ENCODE measurements at places on chromosomes 3 and 15. TPM values are rescaled to one million over a fixed set of nuclear protein-coding genes. Genes with fewer than 3 reads are reported as not detected.

SLC12A1 gene
- not detected for total RNA-seq

ITPKA gene
- total RNA-seq, result 0.33 TPM

DNA sequence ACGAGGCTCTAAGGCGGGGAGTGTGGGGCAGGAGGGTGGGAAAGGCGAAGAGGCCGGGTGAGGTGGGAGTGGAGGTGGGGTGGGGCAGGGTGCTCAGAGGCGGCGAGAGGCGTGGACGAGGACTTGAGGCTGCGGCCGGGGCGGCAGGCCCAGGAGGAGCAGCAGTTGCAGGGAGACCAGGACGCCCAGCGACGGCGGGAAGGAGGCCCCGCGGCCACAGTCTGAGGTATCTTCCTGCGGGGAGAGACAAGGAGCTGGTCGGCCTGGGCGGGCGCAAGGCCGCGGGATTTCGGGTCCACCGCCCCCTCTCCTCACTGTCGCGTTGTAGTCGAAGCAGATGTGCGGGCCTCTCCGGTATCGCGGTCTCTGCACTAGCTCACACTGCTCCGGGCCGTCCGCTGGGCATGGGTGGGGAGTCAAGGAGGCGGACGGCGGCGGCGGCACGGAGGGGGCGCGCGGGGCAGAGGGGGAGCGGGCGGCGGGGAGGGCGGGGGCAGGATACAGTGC is 5.3 kb upstream of the TMEM115 start:
- DNase-seq, result no peak

ITGB5 gene
- 292 TPM for total RNA-seq

HCLS1 gene
- total RNA-seq, result 33.8 TPM

DNA sequence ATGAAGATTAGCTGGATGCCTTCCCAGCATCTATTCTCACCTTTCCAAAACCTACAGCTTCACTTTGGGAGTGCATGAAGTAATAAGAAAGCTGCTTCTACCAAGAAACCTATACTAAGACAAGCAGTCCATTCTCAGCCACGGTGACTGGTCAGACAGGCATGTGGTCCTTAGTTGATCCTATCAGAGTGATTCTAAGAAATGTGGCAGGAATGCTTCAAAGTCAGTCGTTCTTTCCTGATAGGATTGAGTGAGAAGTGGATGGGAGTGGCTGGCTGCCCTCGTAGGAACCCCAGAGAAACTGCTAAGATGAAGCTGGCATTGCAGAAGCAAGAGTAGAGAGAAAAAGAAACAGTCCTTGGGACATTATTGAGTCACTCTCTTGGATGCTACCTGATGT is 16.6 kb downstream of the FOXB1 start:
- DNase-seq, result no peak

CILP gene
- 43.4 TPM for total RNA-seq

WDR72 gene
- total RNA-seq, result not detected

ZNF620 gene
- 3.7 TPM for total RNA-seq

GRCh38 chr3:122268257-122269024 is 56.6 kb upstream of the CSTA start:
- no peak for DNase-seq

- DNase-seq, result peak; percentile 94
Observed at GRCh38 chr15:51077221-51078153, 17.2 kb downstream of the TNFAIP8L3 start.

- peak; percentile 47 for DNase-seq
Observed at GRCh38 chr15:67119238-67119846, 53.9 kb downstream of the SMAD3 start.

DNA sequence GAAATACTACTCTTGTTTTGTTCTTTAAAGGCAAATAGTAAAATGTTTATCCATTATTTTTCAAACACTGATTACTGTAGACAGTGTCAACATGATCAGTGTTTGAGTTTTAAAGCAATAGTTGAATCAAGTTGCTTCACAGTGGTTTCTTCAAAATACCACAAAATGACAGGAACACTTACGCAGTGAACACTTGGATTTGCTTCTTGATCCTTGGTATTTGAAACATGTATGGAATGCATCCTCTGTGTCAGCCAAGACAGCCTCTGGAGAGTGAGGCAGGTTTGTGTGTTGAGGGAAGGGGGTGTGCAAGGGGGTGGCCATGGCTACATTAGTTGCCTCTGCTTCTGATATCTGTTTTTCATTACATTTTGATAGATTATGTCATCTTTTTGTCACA is 413.0 kb downstream of the RBMS3 start:
- DNase-seq, result no peak

GRCh38 chr3:12560505-12561190 is 3.8 kb downstream of the MKRN2 start:
- DNase-seq, result no peak

- DNase-seq, result no peak
Observed at GRCh38 chr15:82231233-82231632, 31.3 kb downstream of the EFL1 start.

GRCh38 chr3:156675830-156676767 is 1.7 kb downstream of the TIPARP start:
- no peak for DNase-seq

GRCh38 chr3:37457378-37458065 is 283.1 kb upstream of the LRRFIP2 start:
- DNase-seq, result no peak

GRCh38 chr3:16494094-16494493 is 19.4 kb downstream of the RFTN1 start:
- DNase-seq, result no peak

DPP8 gene
- total RNA-seq, result 40.9 TPM

LRRC2 gene
- 5.7 TPM for total RNA-seq

GRCh38 chr3:52872245-52872644 is 25.1 kb downstream of the STIMATE start:
- no peak for DNase-seq

SEMA3G gene
- total RNA-seq, result 12.4 TPM

- peak; percentile 71 for DNase-seq
Observed at GRCh38 chr15:42069496-42070278, 24.7 kb downstream of the PLA2G4D start.

CLDN18 gene
- not detected for total RNA-seq

AQR gene
- 28.0 TPM for total RNA-seq

DNA sequence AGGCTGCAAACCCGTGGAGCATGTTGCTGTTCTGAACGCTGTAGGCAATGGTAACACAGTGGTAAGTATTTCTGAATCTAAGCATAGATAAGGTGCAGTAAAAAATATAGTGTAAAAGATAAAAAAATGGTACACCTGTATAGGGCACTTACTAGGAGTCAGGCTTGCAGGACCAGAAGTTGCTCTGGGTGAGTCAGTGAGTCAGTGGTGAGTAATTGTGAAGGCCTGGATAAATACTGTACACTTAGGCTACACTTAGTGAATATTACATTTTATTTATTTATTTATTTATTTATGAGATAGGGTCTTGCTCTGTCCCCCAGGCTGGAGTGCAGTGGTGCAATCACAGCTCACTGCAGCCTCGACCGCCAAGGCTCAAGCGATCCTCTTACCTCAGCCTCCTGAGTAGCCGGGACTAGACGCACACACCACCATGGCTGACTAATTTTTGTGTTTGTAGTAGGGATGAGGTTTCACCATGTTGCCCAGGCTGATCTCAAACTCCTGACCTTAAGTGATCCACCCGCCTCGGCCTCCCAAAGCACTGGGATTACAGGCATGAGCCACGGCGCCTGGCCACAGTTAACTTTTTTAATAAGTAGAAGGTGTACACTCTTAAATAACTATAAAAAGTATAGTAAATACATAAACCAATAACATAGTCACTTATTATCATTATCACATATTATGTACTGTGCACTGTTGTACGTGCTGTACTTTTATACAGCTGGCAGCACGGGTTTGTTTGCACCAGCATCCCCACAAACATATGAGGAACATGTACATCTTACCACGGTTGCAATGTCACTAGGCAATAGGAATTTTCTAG is 155.1 kb downstream of the IGF1R start:
- no peak for DNase-seq

DNA sequence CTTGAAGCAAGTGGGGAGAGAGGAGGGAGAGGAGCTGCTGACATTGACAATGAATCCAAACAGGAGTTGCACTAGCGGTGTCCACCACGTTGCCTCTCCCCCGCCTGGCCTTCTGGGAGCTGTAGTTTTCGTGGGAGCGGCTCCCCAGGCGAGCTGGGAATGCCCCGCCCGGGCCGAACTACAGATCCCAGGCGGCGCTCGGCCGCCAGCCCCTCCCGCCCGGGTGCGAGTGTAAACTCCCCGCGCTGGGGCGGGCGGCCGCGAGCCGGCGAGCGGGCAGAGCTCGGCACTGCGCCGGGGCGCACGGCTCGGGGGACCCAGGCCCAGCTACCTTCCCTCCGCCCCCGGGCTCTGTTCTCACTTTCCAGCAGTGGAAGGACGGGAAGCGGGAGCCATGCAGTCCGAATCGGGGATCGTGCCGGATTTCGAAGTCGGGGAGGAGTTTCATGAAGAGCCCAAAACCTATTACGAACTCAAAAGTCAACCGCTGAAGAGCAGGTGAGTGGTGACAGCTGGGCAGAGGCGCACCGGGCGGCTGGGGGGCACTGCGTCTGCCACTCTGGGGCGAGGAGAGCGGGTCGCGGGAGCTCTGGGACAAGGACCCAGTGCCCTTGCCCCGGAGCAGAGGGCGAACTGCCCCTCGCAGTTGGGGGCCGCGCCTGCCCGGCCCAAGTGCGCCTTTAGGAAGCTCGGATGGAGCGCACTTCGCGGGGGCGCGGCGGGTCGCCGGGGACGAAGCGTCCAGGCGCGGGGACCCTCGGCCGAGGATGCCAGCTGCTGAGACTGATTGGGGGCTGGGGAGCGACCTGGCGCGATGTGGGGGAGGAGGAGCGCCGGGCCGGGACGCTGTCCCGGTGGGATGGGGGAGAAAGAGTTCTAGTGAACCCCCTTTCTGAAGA is at the start of gene MITF:
MITF (plus strand) TSS at position 261 of the 899 bp plus-strand sequence; CDS start at position 395, 134 bp downstream.
- peak; percentile 98 for DNase-seq

DNA sequence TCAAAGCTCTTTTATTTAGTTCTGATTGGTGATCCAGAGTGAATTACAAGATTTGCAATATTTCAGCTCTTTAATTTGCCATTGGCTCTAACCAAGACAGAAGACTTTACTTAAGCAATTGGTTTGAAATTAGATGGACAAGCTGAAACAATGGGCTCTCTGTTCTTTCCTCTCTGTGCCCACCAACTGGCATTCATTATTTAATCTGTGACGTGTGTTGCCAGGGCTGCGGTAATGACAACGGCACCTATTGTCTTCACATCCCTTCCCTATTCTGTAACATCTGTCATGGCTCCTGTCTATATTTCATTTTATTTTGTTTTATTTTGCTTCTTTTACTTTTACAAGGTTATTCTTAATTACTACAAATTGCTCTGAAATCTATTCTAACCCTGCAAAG is 33.9 kb downstream of the PLD1 start:
- DNase-seq, result no peak

DNA sequence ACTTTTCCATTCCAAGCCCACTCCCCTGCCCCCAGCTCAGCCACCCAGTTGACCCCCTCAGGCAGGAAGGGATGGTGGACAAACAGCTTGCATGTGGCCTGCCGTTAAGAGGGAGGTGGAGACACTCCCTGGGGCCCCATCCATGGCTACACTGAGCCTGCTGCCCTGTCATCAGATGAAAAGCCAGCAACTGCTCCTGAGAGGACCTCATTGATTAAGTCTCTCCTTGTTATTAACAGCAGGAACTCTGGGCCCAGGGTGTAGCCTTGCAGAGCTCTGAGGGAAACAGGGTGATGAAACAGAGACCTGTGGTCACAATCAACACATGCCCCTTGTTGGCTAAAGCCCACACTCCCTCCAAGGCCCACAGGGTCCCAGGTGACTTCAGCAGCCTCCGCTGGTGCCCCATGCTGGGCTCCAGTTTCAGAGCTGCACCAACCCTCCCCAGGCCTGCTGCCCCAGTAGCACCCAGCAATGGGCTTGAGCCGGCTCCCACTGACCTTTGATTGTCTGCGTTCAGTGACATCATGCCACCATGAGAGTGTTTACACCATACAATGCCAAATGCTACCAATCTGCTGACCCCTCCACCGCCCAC is 22.3 kb upstream of the TLE3 start:
- DNase-seq, result no peak

GRCh38 chr3:87270908-87271700 is 5.3 kb downstream of the POU1F1 start:
- DNase-seq, result no peak

Data from posterior vena cava (tissue), 2 donors.